ENCODE measurements at places on chromosomes 12 and 14.

- DNase-seq, result no peak
Measured at GRCh38 chr14:46686652-46687051, 35.1 kb upstream of the RPL10L start.

DNA sequence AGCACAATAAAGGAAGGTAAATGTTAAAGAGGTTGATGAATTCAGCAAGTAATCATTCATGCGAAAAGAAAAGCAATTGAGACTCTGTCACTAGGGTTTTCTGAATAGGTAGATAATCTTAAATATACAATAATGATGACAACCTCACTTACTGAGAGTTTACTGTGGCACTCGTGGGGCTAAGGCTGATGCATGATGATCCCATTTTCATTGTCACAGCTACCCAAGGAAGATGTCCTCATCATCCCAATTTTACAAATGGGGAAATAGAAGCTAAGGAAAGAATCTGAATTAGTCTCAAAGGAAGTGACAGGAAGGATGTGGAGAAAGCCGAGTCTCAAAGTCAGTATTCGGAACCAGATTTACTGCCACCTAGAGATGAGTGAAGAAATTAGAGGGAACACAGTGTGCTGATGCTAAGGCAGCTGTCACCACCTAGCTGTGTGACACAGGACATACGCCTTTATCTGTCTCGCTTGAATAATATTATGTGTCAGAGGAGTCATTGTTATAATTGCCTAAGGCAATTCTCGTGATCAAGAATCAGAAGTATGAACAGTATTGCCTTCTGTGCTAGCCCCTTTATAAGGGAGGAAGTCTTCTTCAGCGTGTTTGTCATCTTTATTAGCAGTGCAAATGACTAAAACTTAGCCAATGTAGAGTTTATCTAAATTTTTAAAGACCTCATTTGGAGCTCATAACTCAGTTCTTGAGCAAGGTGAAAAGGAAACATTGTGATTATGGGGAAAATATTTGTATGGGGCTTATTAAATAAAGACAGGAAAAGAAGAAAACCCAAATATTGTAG lies 63.2 kb downstream of the ERGIC2 start:
- DNase-seq, result peak; percentile 72

DNA sequence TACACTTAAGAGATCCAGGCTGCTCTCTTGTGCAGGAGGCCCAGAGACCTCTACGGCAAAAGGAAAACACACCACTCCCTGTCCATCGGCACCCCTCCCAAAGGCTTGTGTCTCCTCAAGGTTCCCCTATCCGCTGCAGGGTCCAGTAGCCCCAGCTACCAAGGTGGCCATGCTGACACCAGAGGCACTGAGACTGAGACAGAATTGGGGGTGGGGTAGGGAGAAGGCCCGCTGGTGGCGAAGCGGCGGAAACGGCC lies 590 bp downstream of the DDIT3 start:
- peak; percentile 84 for DNase-seq

DNA sequence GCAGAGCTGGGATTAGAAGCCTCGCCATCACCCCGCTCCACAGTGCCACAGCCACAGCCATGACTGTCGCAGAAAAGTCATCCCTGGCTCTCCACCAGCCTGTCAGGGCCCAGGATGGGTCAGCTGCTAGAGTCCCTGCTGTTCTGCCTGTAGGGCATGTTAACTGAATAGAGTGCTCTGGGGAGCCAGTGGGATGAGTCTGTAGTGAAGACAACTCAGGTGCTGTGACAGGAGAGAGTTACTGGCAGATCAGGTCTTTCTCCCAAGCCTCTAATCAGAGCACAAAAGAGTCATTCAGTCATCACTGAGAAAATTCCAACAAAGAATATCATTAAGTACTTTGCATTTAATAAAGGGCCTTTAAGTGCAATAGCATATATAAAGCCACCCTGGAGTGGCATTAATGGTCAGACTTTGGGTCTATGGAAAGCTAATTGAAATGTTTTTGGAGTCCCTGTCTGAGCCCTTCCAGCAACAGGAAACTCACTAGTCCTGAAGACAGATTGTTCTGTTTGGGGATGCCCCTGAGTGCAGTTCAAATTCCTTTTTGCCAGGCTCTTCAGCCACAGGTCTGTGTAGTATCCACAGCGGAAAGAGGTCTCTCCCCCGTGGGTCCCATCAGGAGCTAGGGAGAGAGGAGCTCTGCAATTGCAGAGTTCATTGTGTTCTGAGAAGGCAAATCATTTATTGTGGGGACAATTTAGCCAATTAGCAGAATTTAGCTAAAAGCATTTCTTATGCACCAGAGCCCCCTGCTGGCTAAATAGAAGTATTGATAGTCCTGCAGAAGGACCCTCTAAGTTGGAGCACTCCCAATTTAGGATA lies 45.2 kb upstream of the C14orf132 start:
- peak; percentile 78 for DNase-seq

GRCh38 chr12:48022676-48023385 lies 18.6 kb upstream of the COL2A1 start:
- peak; percentile 66 for DNase-seq

GRCh38 chr12:92911339-92911738 lies 17.8 kb downstream of the EEA1 start:
- no peak for DNase-seq

DNA sequence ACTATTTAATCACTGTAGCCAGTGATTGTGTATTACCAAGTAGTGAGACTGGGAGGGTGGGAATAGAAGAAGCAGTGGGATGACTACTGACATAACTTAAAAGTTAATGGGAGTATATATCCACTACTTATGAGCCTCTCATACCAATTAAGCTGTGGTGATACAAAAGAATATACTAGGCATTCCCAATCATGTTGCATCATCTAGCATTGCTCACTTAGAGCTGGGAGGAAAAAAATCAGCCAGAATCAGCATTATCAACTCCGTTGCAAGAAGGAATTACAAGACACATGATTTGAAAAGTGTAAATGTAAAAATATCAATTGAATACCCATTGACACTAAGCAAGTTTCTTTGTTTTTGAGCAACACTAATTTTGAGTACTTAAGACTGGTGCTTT lies 745 bp upstream of the PPP1R36 start:
- no peak for DNase-seq

- DNase-seq, result no peak
Measured at GRCh38 chr14:72559202-72559601, 334.7 kb downstream of the DPF3 start.

GRCh38 chr14:100078216-100078803 lies 13.1 kb downstream of the EVL start:
- DNase-seq, result peak; percentile 60

- no peak for DNase-seq
Measured at GRCh38 chr12:65911321-65911720, 87.0 kb downstream of the HMGA2 start.

GRCh38 chr12:80170915-80171314 lies 71.6 kb downstream of the OTOGL start:
- no peak for DNase-seq

DNA sequence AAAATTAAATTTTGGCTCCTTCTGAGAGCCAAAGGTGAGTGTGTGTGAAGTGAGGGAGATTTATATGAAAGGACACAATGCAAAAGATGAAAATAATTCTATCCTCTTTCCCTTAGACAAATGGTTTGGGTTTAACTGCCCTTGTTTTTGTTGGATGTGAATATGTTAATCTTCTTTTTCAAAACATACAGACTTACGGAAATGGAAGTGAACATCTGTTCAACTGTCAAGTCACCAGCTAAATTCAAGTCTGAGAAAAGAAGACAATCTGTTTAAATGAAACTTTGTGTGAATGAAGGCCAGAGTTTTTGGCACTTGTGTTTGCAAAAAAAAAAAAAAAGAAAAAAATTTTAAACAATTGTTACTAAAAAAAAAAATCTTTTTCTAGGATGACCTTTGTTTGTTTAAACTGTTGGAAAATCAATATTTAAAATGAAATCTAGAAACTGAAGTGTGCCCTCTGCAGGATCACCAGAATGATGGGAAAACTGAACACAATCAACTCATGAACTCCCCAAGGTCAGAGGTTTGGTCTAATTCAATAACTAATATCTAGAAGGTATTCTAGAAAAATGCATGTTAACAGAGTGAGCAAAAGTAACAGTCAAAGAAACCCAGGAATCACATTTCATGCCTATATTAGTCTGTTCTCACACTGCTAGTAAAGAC lies 448.8 kb downstream of the FLRT2 start:
- no peak for DNase-seq

- DNase-seq, result no peak
Measured at GRCh38 chr12:74889563-74890236, 319.9 kb downstream of the KCNC2 start.

DNA sequence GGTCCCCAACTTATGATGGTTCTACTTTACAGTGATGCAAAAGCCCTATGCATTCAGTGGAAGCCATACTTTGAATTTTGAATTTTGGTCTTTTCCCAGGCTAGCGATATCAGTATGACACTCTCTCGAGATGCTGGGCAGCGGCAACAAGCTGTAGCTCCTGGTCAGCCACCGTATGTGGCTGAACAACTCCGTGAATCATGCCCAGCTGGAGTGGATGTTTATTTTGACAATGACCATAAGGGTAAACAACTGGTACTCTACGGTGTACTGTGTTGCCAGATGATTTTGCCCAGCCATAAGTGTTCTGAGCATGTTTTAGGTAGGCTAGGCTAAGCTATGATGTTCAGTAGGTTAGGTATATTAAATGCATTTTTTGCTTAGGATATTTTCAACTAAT lies 8.2 kb upstream of the ZNF410 start:
- no peak for DNase-seq

Measured in islet precursor cell (in vitro differentiated cells).